ENCODE measurements at places on chromosomes 11 and 22. TPM values are rescaled to one million over a fixed set of nuclear protein-coding genes. Genes with fewer than 3 reads are reported as not detected.

DNA sequence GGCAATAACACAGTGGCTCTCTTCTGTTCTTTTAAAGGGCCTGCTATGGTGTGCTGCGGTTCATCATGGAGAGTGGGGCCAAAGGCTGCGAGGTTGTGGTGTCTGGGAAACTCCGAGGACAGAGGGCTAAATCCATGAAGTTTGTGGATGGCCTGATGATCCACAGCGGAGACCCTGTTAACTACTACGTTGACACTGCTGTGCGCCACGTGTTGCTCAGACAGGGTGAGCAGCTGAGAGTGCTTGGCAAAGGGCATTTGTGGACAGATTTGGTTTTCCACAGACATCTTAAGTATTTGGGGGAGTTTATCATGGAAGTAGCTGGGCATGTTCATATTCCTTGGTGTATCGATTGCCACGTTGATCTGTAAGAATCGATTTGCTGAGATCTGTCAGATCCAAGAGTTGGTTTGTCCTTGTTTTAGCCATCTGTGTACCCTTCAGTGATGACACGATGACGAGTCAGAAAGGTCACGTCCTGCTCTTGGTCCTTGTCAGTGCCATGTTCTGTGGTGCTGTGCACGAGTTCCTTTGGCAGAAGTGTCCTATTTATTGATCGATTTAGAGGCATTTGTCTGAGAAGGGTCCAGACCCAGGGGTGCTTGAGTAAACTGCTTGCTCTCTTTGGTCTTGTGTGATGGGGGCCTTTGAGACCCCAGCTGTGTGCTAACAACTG, 4.8 kb downstream of the RPS3 start:
- peak overlapping the region; percentile 32 for H3K4me3 ChIP-seq
- H3K27me3 ChIP-seq: peaks cover 9% of the 10 kb centered on the region
- DNase-seq: no peak
- peak overlapping the region; percentile 61 for H3K27ac ChIP-seq

GRCh38 chr22:47161631-47162030, 399.2 kb downstream of the TBC1D22A start:
- H3K36me3 ChIP-seq: no peaks in the 10 kb centered on the region
- no peak overlapping the region for H3K27ac ChIP-seq
- DNase-seq: no peak
- H3K4me3 ChIP-seq: no peak overlapping the region
- H3K27me3 ChIP-seq: peaks cover 2% of the 10 kb centered on the region

- no peak overlapping the region for H3K27ac ChIP-seq
- H3K36me3 ChIP-seq: no peaks in the 10 kb centered on the region
- peaks cover 5% of the 10 kb centered on the region for H3K27me3 ChIP-seq
- no peaks in the 10 kb centered on the region for H3K4me1 ChIP-seq
- DNase-seq: peak; percentile 50
Measured at GRCh38 chr11:130435671-130436070, 7.3 kb upstream of the ADAMTS8 start.

- peaks cover 6% of the 10 kb centered on the region for H3K36me3 ChIP-seq
- no peak for DNase-seq
- H3K4me1 ChIP-seq: peaks cover 6% of the 10 kb centered on the region
- H3K27ac ChIP-seq: no peak overlapping the region
- no peak overlapping the region for H3K4me3 ChIP-seq
Measured at GRCh38 chr22:39416319-39416718, 16.7 kb downstream of the TAB1 start.

DNA sequence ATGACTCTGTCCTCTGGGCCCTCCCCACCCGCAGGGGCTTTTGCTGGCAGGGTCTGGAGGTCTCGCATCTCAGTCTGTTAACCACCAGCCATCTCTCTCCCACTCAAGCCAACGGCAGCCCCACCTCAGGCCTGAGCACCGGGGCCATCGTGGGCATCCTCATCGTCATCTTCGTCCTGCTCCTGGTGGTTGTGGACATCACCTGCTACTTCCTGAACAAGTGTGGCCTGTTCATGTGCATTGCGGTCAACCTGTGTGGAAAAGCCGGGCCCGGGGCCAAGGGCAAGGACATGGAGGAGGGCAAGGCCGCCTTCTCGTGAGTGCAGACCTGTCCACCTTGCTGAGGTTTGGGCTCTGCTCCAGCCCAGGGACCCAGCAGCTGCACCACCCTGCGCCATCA, 44.3 kb upstream of the TTC12 start:
- H3K4me1 ChIP-seq: no peaks in the 10 kb centered on the region
- no peak overlapping the region for H3K4me3 ChIP-seq
- no peak overlapping the region for H3K27ac ChIP-seq
- DNase-seq: no peak

The TPH1 gene
- not detected for total RNA-seq

GRCh38 chr11:108522318-108522717, 24.1 kb upstream of the POGLUT3 start:
- H3K4me3 ChIP-seq: no peak overlapping the region
- H3K27ac ChIP-seq: no peak overlapping the region
- no peaks in the 10 kb centered on the region for H3K4me1 ChIP-seq
- peaks cover 10% of the 10 kb centered on the region for H3K27me3 ChIP-seq
- DNase-seq: no peak

DNA sequence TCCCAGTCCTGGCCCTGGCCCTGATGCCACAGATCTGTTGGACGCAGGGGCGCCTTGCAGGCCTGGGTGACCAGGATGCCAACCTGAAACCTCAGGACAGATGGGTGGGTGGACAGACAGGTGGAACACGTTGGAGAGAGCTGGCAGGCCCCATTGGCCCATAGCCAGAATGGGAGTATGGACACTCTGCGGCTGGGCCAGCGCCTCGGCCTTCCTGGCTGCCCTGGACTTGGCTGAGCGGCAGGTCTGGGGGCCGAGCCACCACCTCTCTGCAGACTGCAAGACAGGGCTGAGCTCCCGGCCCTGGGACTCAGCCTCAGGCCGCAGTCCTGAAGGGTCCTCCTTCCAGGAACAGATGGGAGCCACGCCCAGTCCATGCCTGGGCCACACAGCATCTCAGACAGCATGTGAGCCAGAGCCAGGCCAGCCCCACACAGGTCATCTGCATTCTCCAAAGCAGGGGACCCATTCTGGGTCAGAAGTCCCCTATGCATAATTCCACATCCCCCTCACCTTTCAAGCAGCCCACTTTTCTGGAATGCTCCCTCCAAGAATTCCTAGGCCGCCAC, 14.1 kb downstream of the WNT7B start:
- no peak overlapping the region for H3K4me3 ChIP-seq
- H3K27me3 ChIP-seq: peaks cover 16% of the 10 kb centered on the region
- DNase-seq: no peak
- peaks cover under 1% of the 10 kb centered on the region for H3K4me1 ChIP-seq

DNA sequence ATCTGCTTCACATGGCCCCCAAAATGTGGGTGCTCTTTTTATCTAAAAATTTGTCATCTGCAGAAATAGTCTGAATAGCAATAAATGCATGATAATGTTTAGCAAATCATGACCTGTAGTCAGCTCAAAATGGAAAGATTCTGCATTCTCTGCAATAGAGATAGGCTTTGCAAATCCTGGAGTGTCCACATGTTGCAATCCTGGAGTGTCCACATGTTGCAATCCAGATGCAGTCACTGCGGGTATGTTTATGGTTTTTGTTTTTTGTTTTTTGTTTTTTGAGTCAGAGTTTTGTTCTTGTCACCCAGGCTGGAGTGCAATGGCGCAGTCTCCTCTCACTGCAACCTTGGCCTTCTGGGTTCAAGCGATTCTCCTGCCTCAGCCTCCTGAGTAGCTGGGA, 20.2 kb upstream of the LRRC32 start:
- no peak for DNase-seq
- H3K27ac ChIP-seq: no peak overlapping the region
- peaks cover 30% of the 10 kb centered on the region for H3K4me1 ChIP-seq
- H3K27me3 ChIP-seq: peaks cover 31% of the 10 kb centered on the region
- H3K4me3 ChIP-seq: no peak overlapping the region
- no peaks in the 10 kb centered on the region for H3K36me3 ChIP-seq

- H3K27ac ChIP-seq: no peak overlapping the region
- H3K4me3 ChIP-seq: no peak overlapping the region
- no peaks in the 10 kb centered on the region for H3K4me1 ChIP-seq
- H3K36me3 ChIP-seq: no peaks in the 10 kb centered on the region
- DNase-seq: no peak
Measured at GRCh38 chr22:23531283-23531956, 48.7 kb downstream of the IGLL1 start.

DNA sequence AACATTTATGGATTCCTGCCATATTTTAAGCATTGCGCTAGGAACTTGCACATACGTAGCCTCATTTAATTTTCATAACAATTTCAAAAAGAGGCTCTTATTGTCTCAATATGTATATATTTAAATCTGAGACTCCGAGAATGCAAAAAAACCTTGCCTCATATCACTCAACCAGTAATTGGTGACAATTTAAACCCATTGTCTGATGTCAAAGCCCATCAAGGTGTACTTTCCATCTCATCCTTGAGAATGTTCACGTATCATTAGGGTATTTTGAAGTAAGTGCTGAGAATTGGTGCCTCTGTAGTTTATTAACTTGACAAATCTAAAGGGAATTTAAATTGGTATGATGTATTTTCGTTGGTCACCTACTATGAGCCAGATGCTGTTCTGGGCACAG, 136.5 kb downstream of the FAM76B start:
- H3K36me3 ChIP-seq: no peaks in the 10 kb centered on the region
- no peak overlapping the region for H3K4me3 ChIP-seq

The TCF20 gene
- total RNA-seq: 26.7 TPM

The P2RY2 gene
- 0.17 TPM for total RNA-seq

The TSGA10IP gene
- not detected for total RNA-seq

GRCh38 chr22:41285441-41285819, 557 bp downstream of the RANGAP1 start:
- H3K27ac ChIP-seq: peak overlapping the region; percentile 95
- peaks cover 34% of the 10 kb centered on the region for H3K36me3 ChIP-seq
- H3K27me3 ChIP-seq: no peaks in the 10 kb centered on the region

DNA sequence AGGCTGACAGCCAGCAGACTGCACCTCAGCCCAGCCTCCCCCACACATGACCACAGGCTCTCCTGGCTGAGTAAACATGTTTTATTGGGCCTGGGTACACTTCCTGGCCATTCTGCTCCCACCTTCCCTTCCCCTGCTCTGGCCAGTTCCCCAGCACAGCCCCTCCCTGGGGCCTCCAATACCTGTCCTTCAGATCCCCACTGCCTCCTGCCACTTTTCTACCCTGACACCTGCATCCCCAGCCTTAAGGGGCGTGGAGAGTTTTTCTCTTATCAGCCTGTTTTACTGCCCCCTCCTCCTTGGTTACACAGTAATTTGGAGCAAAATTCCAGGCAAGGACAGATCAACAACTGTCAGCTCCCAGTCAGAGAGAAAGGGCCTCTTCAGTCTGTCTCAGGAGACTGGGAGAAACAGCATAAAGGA, at the start of gene ISX:
Gene ISX, plus strand, starts transcription at position 363 of the 423 bp plus-strand sequence. CDS start 930 bp downstream, outside the sequence.
- H3K36me3 ChIP-seq: no peaks in the 10 kb centered on the region
- DNase-seq: no peak
- H3K27ac ChIP-seq: no peak within 1 kb of the TSS
- no peak within 1 kb of the TSS for H3K4me3 ChIP-seq
- no peaks in the 10 kb centered on the region for H3K27me3 ChIP-seq

DNA sequence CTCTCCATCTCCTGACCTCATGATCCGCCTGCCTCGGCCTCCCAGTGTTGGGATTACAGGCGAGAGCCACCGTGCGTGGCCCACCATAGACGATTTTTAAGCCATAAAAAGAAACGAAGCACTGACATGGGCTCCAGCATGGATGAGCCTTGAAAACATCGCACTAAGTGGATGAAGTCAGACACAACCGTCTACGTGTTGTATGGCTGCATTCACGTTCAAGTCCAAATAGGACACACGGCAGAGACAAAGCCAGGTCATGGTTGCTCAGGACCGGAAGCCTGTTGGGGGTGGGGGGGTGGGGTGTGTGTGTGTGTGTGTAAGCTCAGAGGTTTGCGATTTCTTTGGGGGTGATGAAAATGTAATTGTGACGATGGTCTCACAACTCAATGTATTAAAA, 10.0 kb downstream of the RRP7A start:
- H3K4me1 ChIP-seq: no peaks in the 10 kb centered on the region
- H3K36me3 ChIP-seq: peaks cover 5% of the 10 kb centered on the region
- DNase-seq: no peak

The MUC15 gene
- total RNA-seq: not detected

DNA sequence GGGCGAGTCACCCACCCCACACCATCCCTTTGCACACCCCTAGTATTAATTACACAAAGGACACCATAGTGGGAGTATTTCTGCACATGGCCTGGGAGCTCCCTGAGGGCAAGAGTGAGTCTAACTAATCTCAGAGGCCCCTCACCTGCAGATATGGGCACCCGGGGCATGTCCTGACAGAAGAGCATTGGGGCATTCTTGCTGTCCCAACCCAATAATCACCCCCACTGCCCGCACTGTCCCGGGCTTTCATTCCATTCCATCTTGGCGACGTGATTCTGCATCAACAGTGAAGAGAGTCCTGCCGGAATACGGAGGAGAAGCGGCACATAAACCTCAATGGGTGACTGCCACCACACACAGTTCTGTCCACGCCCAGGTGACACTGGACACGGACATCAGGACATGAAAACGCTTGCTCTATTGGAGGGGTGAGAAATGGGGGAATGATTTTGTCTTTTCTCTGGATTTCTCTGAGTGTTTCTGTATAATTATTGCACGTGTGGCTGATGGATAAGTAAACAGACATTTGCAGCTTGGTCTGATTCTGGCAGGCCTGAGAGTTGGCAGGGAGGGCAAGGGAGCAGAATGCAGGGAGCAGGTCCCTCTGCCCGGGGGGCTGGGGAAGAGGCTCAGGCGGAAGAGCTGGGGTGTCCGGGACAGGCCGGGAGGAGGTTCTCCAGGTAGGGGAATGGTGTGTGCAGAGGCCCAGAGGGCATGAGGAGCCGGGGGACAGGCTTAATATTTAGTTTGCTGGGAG, 38.2 kb downstream of the SCUBE1 start:
- H3K4me1 ChIP-seq: no peaks in the 10 kb centered on the region
- no peaks in the 10 kb centered on the region for H3K36me3 ChIP-seq
- no peak overlapping the region for H3K4me3 ChIP-seq
- H3K27ac ChIP-seq: no peak overlapping the region
- DNase-seq: no peak
- peaks cover 76% of the 10 kb centered on the region for H3K27me3 ChIP-seq

DNA sequence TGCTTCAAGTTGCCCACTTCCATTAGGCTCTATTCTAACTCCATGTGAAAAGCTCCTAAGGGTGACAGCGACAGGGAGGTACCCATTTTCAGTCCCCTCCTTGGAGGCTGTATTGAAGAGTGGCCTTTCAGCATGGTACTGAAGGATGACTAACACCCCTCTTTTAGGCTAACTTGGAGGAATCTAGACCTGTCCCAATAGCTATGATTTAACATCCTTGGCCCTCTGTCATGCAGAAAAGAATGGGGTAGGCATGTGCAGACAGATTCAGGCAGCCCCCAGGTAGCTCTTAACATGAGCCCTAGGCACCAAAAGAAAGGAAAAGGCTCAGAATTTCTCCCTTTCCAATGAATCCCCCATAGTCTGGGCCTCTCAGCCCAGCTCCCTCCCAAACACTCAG, 89.3 kb upstream of the AMOTL1 start:
- DNase-seq: no peak
- H3K27ac ChIP-seq: no peak overlapping the region
- peaks cover 11% of the 10 kb centered on the region for H3K27me3 ChIP-seq
- no peak overlapping the region for H3K4me3 ChIP-seq
